Stimulated activated CD8-positive, alpha-beta memory T cell treated with anti-CD3 and anti-CD28 coated beads, Interleukin-4, amount 100 ng/mL, for 1 hour (primary cell): ENCODE measurements at places on chromosomes 3 and 15.

- DNase-seq, result no peak
Observed at GRCh38 chr15:94098921-94099573, 132.3 kb upstream of the MCTP2 start.

DNA sequence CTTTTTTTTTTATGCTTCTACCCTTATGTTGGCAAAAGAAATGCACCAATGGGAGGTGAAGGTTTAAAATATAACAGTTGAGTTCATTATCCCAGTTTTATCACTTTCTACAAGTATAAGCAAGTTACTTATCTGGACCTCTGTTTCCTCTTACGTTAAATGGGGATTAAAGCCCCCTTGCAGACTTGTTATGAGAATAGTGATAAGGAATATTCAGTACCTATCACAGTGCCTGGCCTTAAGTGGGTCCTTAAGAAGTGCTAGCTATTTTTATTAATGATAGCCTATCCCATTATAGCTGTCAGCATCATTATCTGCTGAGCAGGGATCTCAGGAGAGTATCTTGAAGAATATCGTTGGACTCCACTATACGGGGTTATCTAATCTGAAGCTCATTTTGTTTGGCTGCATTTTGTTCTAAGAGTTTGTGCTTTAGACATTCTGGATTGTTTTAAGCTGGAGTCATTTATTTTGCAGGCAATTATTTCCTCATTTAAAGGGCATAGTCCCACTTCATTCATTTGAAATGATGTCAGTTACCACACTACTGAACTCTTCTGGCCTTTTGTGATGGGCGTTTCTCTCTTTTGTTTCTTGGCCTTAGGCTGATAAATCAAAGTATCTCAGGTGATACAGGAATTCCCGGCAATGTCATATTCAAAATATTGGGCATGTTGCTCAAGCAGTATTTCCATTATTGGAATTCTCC, 28.8 kb downstream of the RAB8B start:
- no peak for DNase-seq

GRCh38 chr3:29468187-29468586, 187.3 kb downstream of the RBMS3 start:
- DNase-seq, result no peak

- no peak for DNase-seq
Observed at GRCh38 chr3:52650439-52650838, 35.3 kb downstream of the PBRM1 start.

DNA sequence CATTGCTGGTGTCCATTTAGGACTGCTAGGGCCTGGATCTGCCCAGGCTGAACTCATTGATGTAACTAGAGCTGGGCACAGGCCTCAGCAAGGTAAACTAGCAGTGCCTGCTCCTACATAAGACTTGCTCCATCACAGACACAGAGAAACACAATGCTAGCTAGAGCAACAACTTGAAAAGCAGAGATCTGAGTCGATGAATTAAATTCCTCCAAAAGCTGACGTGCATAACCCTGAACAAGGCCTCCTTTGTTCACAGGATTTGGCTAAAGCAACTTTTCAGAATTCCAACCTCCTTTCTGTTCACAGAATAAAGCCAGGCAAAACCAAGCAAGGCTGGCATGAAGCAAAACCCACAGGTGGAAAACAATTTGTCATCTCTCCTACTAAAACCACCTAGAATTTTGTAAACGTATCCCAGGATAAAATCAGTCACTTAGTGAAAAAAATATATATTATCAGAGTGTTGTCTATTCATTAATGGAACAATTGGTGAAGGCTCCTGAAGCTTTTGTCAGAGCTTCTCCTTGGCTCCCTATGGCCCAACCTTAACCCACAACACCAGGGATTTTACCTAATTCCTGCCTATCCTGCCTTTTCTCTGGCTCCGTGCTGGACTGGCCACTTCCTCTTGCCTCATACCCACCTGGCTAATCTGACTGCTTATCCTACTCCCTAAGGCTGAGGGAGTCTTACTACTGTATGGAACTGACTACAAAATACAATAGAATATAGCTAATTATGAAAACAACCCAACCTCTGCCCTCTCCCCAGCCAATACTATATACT, 39.9 kb downstream of the PLCH1 start:
- no peak for DNase-seq

DNA sequence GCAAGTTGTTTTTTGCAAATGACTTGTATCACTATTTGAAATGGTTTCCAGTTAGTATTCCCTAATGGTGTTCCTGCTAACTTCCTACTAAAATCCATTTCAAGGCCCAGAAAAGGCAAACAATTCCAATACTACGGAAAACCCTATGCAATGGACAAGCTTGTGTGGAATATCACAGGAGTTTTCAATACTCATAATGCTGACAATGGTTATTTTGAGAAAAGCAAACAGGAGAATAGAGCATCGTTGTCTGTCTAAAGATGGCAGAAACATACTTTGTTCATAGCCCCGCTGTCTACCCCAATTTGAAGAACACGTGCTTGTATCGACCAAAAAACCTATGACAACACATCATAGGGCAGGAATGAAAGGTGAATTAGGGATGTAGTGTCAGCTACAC, 327.9 kb downstream of the CHST2 start:
- no peak for DNase-seq

DNA sequence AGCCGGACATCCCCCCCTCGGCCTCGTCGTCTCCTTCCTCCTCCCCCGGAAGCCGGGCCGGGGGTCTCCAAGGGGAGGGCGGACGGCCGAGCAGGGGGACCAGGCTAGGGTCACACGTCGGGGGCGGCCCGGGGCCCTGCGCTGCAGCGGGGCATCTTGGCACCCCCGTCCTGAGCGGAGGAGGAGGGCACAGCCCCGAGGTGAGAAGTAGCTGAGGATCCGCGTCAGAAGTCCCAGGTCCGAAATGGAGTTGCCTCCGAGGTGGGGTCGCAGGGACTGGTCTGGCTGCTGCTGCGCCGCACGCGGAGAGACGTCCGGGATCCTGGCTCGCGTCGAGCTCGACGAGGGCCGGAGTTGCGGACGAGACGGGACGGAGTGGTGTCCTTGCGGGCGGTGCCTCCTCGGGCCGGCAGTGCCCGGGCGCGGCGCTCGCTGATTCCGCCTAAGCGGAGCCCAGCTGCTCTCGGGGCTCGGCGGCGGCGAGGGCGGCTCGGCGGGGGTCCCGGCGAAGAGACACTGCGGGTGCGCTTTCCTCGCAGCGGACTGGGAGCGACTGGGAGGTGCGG, at the start of gene ADCY5:
ADCY5 (minus strand) TSS at position 555 of the 566 bp plus-strand sequence; CDS start at position 10, 545 bp downstream.
- no peak for DNase-seq

DNA sequence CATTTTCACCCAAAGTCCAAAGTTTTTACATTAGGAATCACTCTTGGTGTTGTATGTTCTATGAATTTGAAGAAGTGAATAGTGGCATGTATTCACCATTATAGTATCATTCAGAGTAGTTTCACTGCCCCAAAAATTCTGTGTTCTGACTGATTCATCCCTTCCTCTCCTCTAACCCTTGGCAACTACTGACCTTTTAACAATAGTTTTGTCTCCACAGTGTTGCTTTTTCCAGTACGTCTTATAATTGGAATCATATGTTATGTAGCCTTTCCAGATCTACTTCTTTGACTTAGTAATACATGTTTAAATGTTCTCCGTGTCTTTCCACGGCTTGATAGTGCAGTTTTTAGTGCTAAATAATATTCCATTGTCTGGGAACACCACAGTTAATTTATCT, 379.0 kb upstream of the SGO1 start:
- no peak for DNase-seq

DNA sequence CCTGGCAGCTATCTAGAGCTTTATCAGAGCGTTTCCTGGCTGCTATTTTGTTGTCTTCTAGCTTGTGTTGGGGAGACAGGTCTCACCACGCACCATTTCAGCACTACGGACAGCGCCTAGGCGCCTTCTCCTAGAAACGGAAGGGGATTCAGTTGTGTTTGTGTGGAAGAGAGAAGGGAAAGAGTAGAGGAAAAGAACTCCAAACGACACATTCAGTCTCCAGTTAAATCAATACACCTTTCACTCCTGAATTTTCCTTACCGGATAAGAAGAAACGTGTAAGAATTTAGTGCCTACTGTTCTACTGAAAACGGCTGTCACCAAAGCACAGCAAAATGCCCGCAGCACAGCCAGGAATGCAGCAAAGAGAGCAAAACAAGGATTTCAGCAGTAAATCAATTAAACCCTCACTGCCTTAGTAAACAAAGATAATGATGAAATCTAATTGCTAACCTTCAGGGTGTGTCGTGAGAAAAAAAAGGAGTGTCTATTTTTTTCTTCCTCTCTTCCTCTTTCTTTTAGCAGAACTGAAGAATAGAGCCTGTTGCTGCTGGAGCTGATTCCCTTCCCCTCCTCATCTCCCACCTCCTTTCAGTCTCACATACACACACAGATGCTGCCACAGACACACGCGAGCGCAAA, 412 bp upstream of the CTXN2 start:
- DNase-seq, result no peak

DNA sequence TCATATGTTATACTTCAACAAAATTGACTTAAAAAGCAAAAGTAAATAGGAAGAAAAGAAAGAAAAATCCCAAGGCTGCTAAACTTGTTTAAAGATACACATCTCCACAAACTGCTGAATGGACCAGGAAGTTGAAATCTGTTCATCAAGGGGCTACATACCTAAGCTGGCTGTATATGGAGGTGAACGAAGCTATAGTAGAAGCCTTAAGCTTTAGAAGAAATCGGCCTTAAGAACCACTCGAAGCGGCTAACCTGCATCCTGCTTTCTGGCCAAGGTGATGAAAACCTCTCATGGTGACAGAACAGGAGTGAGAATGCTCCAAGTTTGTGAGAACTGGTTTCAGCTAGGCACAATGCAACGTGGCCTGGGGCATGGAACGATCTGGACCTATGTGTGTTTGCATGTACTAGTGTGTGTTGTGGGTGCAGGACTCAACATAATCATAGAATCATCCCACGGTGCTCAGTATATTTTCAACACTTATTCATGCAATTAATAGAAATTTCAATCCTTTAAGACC, 31.3 kb upstream of the SPTBN5 start:
- DNase-seq, result no peak

DNA sequence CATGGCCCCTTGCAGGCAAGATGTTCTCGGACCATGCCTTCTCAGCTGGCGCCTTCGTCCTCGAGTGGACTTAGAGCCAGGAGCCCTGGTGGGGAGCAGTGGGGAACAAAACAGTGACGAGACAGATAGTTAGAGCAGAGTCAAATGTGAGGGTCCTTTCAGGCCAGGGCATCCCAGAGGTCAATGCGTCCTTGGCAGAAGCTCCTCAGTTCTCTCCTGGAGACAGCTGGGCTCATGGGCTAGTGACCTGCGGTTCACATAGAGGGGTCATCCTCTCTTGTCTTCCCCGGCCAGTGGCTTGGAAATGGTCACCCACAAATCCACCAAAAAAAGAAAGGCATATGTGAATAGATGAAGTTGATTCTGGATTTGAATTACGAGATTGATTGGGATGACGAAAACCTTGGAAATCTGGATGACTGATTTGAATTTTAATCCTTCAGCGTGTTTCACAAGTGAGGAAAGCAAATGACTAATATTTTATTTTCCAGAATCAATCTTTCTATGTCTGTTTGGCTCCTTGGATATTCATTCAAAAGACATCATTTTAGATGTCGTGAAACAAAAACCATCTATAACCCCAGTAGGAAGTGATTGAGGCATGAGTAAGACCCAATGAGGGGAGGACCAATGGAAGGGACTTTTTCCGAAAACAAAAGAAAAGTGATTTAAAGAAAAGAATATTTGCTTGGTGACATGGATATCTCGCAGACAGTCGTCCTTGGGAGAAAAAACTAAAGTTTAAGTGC, 84.5 kb downstream of the ASB7 start:
- DNase-seq, result no peak

GRCh38 chr3:193250492-193250891, 9.5 kb downstream of the PLAAT1 start:
- no peak for DNase-seq

GRCh38 chr3:30399394-30400181, 206.8 kb upstream of the TGFBR2 start:
- no peak for DNase-seq

DNA sequence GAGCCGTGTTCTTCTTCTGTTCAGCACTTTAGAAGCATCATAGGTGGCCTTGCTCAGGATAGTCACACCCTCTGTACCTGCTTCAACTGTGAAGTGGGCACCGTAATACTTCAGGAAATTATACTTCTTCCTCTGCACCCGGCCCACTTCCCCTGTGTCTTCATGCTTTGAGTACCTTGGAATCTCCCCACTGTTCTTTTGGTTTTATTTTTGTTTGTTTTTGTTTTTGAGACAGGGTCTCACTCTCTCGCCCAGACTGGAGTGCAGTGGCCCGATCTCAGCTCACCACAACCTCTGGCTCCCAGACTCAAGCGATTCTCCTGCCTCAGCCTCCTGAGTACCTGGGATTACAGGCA, 1.7 kb downstream of the P2RY14 start:
- no peak for DNase-seq

- DNase-seq, result no peak
Observed at GRCh38 chr3:126354776-126355175, 2.4 kb downstream of the KLF15 start.

- no peak for DNase-seq
Observed at GRCh38 chr15:99744142-99744541, 10.9 kb upstream of the LYSMD4 start.

DNA sequence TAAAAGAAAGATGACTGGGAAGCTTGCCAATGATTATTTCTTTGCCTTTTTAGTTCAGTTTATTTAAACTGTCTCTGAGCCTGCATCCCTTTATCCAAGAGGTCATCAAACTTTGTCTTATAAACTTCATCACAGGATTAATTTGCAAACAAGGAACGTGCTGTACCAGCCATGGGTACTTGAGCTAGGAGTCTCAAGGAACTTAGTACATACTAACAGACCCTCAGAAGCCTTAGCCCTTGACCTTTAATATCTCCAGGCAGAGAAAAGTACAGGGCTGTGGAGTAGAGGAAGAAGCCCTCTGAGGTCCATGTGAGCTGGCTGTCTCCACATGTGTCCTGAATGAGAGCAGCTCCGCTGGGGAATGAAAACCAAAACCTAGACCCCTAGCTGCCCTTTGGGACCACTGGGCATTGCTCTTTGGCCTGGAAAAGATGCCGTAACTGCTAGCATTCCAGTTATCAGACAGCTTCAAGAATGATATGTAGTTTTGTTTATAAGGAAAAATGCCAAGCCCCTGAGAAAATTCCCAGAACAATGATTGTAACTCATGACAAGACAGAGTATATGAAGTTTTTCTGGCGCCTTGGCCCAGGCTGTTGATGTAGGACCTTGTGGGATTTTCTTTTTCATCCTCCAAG, 92.1 kb downstream of the ASB7 start:
- no peak for DNase-seq

GRCh38 chr15:40330368-40330836, 6.9 kb downstream of the INAFM2 start:
- no peak for DNase-seq

DNA sequence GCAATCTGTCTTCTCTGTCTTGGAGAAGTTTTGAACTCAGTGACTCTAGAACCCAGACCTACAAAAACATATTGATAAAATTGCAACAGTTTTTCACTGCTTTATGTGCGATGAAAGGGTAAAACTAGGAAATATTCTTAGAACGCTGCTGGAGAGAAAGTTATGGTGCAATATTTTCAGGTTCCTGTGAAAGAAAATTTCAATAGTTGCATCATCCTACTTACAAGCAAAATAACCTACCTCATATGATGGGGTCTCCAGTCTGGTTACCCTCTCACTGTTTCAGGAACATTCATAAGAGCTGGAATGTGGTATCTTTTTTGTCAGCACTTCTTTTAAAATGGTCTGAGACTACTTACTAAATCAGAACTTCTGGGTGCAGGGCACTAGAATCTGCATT, 27.1 kb downstream of the GATM start:
- DNase-seq, result no peak

- DNase-seq, result no peak
Observed at GRCh38 chr15:44186705-44187104, 8.4 kb downstream of the FRMD5 start.
